ENCODE measurements at places on chromosomes 6 and 20. TPM values are rescaled to one million over a fixed set of nuclear protein-coding genes. Genes with fewer than 3 reads are reported as not detected.

The IL17F gene
- not detected for total RNA-seq

The TTK gene
- total RNA-seq: 22.8 TPM

The ANKEF1 gene
- total RNA-seq: 8.7 TPM

The DEFB124 gene
- total RNA-seq: not detected

The CTSA gene
- 115 TPM for total RNA-seq

The ALDH8A1 gene
- 0.18 TPM for total RNA-seq

The CENPW gene
- 32.5 TPM for total RNA-seq

The SLC2A10 gene
- total RNA-seq: not detected

The FGD2 gene
- not detected for total RNA-seq
